ENCODE measurements at places on chromosomes 11 and 22. TPM values are rescaled to one million over a fixed set of nuclear protein-coding genes. Genes with fewer than 3 reads are reported as not detected.
A peak's percentile ranks its signal among the peaks of the same experiment; 100 is the strongest.

GRCh38 chr11:119218141-119218878 is 12.2 kb downstream of the CBL start:
- no peak overlapping the region for H3K27ac ChIP-seq
- H3K36me3 ChIP-seq = no peaks in the 10 kb centered on the region
- no peak overlapping the region for H3K4me3 ChIP-seq
- no peak for DNase-seq
- H3K27me3 ChIP-seq = no peaks in the 10 kb centered on the region

GRCh38 chr11:58513747-58514367 is 6.0 kb upstream of the OR5B21 start:
- H3K27ac ChIP-seq = no peak overlapping the region
- H3K4me1 ChIP-seq = no peaks in the 10 kb centered on the region
- H3K36me3 ChIP-seq = no peaks in the 10 kb centered on the region
- no peak for DNase-seq

Gene ACTN3
- total RNA-seq = not detected

DNA sequence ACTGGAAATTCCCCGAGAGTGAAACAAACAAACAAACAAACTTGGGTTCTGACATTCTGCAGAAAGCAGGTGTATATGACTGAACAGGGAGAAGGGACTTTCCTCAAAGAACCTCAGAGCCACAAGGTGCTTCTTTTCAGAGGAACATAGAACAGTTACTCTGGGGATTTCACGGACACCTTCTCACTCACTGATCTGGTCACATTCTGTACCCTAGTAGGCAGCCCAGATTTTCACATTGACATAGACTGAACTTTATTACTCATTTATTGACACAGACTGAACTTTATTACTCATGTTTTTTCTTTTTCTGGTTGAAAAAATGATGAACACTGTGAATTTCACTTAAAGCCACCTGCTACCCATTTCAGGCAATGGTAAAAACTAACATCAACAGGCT is 263.0 kb downstream of the OPCML start:
- H3K27me3 ChIP-seq = peaks cover 4% of the 10 kb centered on the region
- no peak for DNase-seq
- no peaks in the 10 kb centered on the region for H3K36me3 ChIP-seq
- H3K27ac ChIP-seq = no peak overlapping the region
- no peak overlapping the region for H3K4me3 ChIP-seq

DNA sequence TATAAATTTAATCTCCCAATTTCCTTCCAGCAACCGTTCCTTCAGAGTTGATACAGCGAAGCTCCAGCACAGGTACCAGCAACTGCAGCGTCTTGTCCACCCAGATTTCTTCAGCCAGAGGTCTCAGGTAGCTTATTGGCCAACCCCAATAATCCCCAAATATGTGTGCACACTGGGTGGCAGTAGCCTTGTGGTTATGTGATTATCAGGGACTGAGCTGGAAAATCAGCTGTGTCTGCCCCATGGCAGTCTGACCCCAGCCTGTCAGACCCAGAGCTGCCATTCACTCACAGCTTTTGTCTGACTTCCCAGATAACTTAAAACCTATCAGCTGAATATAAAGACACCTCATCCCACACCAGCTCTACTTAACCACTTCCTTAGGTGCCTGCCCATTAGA is 2.0 kb downstream of the HSCB start:
- no peak overlapping the region for H3K4me3 ChIP-seq
- peaks cover 12% of the 10 kb centered on the region for H3K4me1 ChIP-seq
- peaks cover 48% of the 10 kb centered on the region for H3K36me3 ChIP-seq
- no peaks in the 10 kb centered on the region for H3K27me3 ChIP-seq

Gene DSCAML1
- 1.3 TPM for total RNA-seq

GRCh38 chr11:406796-407650 is 7.8 kb downstream of the SIGIRR start:
- peaks cover 17% of the 10 kb centered on the region for H3K4me1 ChIP-seq
- H3K4me3 ChIP-seq = peak overlapping the region; percentile 65
- H3K36me3 ChIP-seq = no peaks in the 10 kb centered on the region

GRCh38 chr11:72776844-72777754 is 16.7 kb downstream of the STARD10 start:
- H3K27ac ChIP-seq = no peak overlapping the region
- H3K4me3 ChIP-seq = no peak overlapping the region
- H3K27me3 ChIP-seq = no peaks in the 10 kb centered on the region
- DNase-seq = no peak
- H3K36me3 ChIP-seq = no peaks in the 10 kb centered on the region

DNA sequence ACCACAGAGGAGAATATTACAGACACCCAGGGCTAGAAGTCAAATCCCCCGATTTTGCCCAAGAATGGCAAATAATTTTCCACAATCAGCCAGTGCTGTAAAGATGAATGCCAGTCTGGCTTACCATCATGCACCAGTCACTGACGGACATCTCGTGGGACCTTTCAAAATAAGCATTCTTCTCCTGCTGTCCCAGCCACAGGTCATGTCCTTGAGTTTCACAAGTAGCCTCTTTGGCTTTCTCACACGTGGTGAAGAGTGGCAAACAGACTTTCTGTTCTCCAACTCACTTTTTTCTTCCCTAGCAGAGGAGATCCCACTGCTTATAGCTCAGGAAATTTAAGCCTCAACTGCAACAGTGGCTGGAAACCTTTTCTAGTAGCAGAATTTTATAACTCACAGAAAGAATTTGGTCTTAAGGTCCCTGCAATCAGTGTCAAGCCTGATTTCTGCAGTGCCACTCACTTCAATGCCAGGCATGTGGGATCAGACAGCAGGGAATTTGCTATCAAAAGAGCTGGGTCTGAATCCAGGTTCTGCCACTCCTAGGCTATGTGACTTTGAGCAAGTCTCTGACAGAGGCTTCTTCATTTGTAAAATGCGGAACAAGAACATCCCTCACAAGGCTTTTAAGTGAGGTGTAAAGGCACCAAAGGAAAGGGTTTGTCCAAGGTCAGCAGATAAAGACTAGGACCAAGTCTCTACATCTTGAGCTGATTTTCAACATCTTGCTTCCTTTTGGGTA is 3.6 kb downstream of the PIK3IP1 start:
- H3K4me1 ChIP-seq = peaks cover 57% of the 10 kb centered on the region
- DNase-seq = no peak
- peak overlapping the region; percentile 98 for H3K27ac ChIP-seq
- H3K4me3 ChIP-seq = peak overlapping the region; percentile 72

GRCh38 chr11:124784051-124784450 is 16.2 kb downstream of the MSANTD2 start:
- no peak overlapping the region for H3K27ac ChIP-seq
- no peaks in the 10 kb centered on the region for H3K27me3 ChIP-seq
- no peaks in the 10 kb centered on the region for H3K4me1 ChIP-seq
- DNase-seq = no peak
- H3K4me3 ChIP-seq = no peak overlapping the region

DNA sequence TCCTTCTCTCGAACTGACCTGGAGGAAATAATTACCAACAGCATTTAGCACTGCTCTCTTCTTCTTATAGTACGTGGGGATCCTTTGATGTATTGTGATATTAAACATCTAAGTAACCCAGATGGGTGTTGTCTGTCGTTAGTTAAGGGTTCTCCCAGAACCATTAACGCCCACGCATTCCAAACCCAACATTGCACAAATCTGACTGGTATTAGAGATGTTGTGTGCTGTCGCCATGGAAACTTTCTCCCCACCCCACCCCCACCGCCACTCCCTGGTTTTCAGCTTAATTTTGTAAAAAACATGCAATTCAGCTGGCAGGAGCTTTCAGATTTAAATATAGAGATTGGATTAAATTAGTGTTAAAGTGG is 1495.2 kb downstream of the TBC1D22A start:
- DNase-seq = no peak
- H3K4me1 ChIP-seq = peaks cover 19% of the 10 kb centered on the region
- no peak overlapping the region for H3K27ac ChIP-seq
- peaks cover 11% of the 10 kb centered on the region for H3K27me3 ChIP-seq

Gene ART5
- 1.2 TPM for total RNA-seq

GRCh38 chr11:95595973-95596489 is 193.6 kb downstream of the FAM76B start:
- H3K27ac ChIP-seq = no peak overlapping the region
- H3K4me1 ChIP-seq = no peaks in the 10 kb centered on the region
- H3K27me3 ChIP-seq = no peaks in the 10 kb centered on the region
- H3K36me3 ChIP-seq = no peaks in the 10 kb centered on the region
- no peak for DNase-seq

DNA sequence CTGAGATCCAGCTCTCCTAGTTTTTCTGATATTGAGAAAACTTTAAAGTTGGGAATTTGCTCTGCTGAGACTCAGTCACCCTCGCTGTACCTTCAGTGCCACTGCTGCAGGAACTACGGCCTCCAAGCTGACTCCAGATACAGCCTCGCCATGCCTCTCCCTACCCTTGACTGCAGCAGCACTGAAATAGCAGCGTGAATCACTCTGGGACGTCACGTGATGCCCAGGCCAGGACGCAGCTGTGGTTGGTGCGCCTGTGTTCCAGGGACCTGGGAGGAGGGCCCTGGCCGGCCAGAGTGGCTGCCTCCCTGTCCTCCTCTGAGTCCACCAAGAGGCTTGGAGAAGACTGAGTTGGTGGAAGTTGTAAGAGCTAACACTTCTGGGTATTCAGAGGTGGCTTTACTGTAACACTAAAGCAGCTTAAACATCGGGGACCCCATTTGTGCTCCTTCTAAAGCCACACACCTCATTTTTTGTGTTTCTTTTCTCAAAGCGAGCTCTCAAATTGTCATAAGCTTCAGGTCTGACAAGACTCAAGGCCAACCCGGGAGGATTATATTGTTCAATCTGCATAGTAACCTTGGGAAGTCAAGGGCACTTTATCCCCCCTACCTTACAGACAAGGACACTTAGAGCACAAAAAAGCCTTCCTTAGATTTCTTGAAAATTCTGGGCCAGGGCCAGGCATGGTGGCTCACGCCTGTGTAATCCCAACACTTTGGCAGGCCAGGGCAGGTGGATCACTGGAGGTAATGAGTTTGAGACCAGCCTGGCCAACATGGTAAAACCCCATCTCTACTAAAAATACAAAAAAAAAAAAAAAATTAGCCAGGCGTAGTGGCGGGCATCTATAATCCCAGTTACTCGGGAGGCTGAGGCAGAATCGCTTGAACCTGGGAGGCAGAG is 4.2 kb upstream of the STIP1 start:
- H3K27ac ChIP-seq = peak overlapping the region; percentile 61
- peaks cover 34% of the 10 kb centered on the region for H3K4me1 ChIP-seq
- peak overlapping the region; percentile 24 for H3K4me3 ChIP-seq
- peak; percentile 93 for DNase-seq
- H3K27me3 ChIP-seq = no peaks in the 10 kb centered on the region

Gene CCDC87
- total RNA-seq = 0.26 TPM

DNA sequence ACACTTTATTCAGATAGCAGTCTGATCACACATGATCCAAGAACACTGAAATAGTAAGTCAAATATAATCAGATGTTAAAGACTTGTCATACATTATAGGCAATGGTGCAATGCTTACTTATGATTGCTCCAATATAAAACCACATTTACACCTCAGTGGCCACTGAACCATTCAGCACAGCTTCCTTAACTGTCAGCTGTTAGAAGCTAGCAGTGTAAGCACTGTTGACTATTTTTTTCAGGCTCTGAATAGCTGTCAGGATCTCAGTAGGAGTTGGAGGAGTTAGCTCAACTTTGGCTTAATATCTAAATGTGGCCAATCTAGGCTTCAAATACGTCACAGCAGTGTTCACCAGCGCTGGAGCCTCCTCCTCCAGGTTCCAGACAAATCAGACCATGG is 36.6 kb downstream of the METTL15 start:
- H3K4me1 ChIP-seq = no peaks in the 10 kb centered on the region
- no peak overlapping the region for H3K4me3 ChIP-seq
- no peaks in the 10 kb centered on the region for H3K36me3 ChIP-seq
- DNase-seq = no peak
- no peak overlapping the region for H3K27ac ChIP-seq

DNA sequence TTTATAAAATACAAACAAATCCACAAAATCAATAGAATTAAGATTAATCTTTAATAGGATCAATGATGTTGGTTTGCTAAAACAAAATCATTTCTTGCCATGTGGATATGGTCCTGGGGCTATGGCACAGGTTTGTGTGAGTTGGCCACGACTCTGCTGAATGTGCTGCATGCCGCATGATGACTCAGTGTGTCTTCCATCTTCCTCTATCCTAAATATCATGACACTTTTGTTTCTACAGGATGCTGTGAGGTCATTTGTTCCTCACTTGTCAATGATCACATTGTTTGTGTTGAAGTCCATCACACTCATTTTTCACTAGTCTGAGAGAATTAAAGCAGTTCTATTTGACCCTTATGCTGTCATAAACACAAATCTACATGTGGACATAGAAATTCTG is 167.2 kb upstream of the ZBED5 start:
- no peaks in the 10 kb centered on the region for H3K36me3 ChIP-seq
- no peak overlapping the region for H3K27ac ChIP-seq
- no peaks in the 10 kb centered on the region for H3K4me1 ChIP-seq
- H3K4me3 ChIP-seq = no peak overlapping the region
- no peaks in the 10 kb centered on the region for H3K27me3 ChIP-seq

Gene CCDC73
- total RNA-seq = not detected

Gene SHANK2
- 62.5 TPM for total RNA-seq

DNA sequence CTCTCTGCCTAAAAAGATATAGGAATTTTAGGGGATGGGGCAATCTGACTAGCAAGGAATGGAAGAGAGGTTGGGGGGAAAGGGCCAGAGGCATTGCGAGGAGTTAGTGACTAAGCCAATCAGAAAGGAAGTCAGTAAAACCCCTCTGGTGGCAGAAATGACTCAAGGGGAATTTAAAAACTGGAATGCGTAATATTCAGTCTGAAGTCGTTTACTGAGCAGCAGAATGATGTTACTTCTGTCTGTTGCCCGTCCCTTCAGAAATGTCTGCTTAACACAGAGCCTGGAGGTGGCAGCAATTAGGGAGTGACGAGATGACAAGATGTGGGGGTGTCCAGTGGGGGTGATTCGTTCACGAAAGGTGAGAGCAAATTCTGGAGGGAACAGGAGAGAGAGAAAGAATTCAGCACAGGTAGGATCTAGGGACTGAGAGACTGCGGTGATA is 107.7 kb upstream of the CLMP start:
- no peaks in the 10 kb centered on the region for H3K36me3 ChIP-seq
- H3K27me3 ChIP-seq = no peaks in the 10 kb centered on the region
- no peak overlapping the region for H3K27ac ChIP-seq
- peaks cover 11% of the 10 kb centered on the region for H3K4me1 ChIP-seq
- DNase-seq = no peak
- H3K4me3 ChIP-seq = no peak overlapping the region

GRCh38 chr11:130145975-130146776 is 13.4 kb upstream of the ST14 start:
- H3K27me3 ChIP-seq = no peaks in the 10 kb centered on the region
- H3K4me1 ChIP-seq = peaks cover 23% of the 10 kb centered on the region
- no peak overlapping the region for H3K4me3 ChIP-seq
- peaks cover 45% of the 10 kb centered on the region for H3K36me3 ChIP-seq
- peak overlapping the region; percentile 67 for H3K27ac ChIP-seq

Gene MMP11
- total RNA-seq = 1.9 TPM

Gene BEST1
- total RNA-seq = 9.6 TPM

- no peaks in the 10 kb centered on the region for H3K4me1 ChIP-seq
- H3K36me3 ChIP-seq = peaks cover 72% of the 10 kb centered on the region
- H3K4me3 ChIP-seq = no peak overlapping the region
- no peaks in the 10 kb centered on the region for H3K27me3 ChIP-seq
- no peak overlapping the region for H3K27ac ChIP-seq
- no peak for DNase-seq
Observed at GRCh38 chr11:48125866-48126265, 90.7 kb upstream of the OR4B1 start.

Gene MOV10L1
- total RNA-seq = 1.2 TPM

All from upper lobe of right lung (tissue), 1 donor.